ENCODE measurements at places on chromosomes 12 and 14.

GRCh38 chr14:74919421-74920165, 3.5 kb downstream of the RPS6KL1 start:
- DNase-seq: no peak

DNA sequence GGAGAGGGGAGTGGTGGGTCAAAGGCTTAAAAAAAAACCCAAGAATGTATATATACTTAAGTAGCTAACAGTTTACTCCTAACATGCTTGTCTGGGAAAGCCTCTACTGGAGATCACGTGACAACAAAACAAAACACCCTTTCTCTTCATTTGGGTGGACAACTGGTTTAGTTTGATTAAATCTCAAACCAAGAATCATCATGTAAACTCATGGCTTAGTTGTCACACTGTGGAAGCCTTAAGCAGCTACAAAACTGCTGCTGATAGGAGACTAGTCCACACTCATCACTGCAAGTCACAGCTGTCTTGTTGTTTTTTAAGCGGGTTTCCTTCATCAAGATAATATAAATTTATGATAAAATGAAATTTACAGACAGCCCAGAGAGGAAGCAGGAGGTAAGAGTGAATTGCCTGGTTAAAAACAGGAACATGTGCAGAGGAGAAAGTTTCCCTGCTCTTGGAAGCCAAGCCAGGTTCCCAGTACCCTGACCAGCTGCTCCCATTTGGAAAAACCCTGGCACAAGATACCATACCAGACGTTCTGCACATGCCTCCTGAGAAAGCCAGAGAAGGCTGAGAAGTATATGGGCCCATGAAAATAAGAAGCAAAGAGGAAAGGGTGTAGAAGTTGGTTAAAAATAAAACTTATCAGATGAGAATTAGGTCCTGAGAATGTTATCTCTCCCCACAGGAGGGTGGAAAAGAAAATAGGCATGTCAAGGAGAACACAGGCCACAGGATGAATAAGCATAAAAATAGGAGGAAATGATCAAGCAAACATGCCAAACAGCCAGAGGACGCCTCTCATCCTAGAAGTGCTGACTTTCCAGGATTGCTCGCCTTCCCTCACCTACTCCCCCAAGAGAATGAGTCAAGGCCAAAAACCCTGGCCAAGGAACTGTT, 34.0 kb downstream of the EGLN3 start:
- no peak for DNase-seq

- no peak for DNase-seq
These were observed 268.3 kb downstream of the TMTC2 start for GRCh38 chr12:82955043-82955442.

DNA sequence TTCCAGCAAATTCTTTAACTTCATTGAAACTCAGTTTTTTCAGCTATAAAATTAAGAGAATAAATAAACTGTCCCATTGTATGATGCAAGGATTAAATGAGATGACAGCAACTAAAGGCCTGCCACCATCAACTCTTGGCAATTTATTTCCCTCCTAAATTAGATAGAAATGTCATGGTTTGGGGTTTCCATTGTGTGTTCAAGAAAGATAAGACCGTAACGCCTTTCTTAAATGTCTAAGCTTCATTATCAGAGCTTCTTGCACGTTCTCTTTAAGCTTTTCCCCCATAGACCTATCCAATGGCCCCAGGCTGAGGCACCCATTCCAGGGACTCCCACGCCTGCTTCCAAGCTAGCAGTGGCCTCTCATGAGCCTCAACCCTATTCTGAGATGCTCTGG, 281.9 kb downstream of the CACNA1C start:
- no peak for DNase-seq

- DNase-seq: no peak
These were observed 39.9 kb upstream of the PTPRR start for GRCh38 chr12:70960484-70960883.

DNA sequence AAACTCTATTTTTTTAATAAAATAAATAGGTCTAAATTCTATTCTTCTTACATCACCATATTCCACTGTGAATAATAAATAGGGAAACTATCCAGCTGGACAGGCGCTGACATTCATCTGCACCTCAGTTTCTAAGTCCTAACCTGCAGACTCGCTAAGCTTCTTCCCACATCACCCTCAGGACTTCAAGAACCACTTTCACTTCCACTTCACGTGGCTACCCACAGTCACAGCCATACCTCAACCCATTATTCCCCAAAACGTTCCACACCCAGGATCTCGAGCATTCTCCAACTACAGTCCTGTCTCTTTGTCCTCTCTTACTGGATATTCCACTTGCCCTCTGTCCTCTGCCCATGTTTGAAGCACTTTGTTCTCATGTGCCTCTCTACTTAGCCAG, 71.1 kb downstream of the C2CD5 start:
- no peak for DNase-seq

GRCh38 chr14:50775357-50775756, 55.6 kb downstream of the NIN start:
- DNase-seq: no peak

DNA sequence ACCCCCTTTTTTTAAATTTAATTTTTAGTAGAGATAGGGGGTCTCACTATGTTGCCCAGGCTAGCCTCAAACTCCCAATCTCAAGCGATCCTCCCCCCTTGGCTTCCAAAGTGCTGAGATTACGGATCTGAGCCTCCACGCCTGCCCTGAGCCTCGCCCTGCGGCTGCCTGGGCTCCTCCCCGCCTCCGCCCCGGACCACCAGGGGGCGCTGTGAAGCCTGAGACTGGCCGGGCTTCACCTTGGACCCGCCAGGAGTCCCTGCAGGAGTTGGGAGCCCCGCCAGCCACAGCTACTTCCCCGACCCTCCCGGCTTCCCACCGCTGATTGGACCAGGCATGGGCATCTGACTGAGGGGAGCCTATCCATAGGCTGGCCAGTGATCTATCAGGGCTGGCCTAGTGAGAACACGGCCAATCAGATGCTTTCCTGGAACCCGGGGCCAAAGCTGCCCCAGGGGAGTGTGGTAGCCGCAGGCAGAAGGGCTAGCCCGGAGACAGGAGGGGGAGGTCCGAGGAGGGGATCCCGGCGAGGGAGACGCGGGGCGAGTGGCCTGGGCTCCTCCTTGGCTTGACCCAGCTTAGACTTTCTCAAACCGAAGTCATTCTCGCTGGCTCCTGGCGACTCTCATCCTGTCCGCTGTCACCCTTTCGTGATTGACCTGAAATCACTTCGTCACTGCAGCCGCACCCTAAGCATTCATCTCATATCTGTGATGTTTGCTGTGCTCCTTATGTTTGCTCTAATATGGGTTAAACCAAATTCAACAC, 15.1 kb upstream of the ANKRD9 start:
- DNase-seq: peak; percentile 89

GRCh38 chr14:103155010-103155409, 31.7 kb downstream of the TNFAIP2 start:
- DNase-seq: no peak
